AG09319 (cell line): ENCODE measurements at places on chromosomes 11 and 22.
A peak's percentile ranks its signal among the peaks of the same experiment; 100 is the strongest.

GRCh38 chr11:72831521-72832300, 17.5 kb downstream of the ATG16L2 start:
- no peak for DNase-seq

- peak; percentile 24 for DNase-seq
These were observed 15.8 kb downstream of the UPB1 start for GRCh38 chr22:24510637-24511625.

GRCh38 chr11:100556781-100557180, 130.3 kb upstream of the ARHGAP42 start:
- no peak for DNase-seq

- DNase-seq, result no peak
These were observed 119.5 kb upstream of the ISX start for GRCh38 chr22:34946339-34946985.

GRCh38 chr11:119742263-119742861, 13.4 kb upstream of the NECTIN1 start:
- no peak for DNase-seq

DNA sequence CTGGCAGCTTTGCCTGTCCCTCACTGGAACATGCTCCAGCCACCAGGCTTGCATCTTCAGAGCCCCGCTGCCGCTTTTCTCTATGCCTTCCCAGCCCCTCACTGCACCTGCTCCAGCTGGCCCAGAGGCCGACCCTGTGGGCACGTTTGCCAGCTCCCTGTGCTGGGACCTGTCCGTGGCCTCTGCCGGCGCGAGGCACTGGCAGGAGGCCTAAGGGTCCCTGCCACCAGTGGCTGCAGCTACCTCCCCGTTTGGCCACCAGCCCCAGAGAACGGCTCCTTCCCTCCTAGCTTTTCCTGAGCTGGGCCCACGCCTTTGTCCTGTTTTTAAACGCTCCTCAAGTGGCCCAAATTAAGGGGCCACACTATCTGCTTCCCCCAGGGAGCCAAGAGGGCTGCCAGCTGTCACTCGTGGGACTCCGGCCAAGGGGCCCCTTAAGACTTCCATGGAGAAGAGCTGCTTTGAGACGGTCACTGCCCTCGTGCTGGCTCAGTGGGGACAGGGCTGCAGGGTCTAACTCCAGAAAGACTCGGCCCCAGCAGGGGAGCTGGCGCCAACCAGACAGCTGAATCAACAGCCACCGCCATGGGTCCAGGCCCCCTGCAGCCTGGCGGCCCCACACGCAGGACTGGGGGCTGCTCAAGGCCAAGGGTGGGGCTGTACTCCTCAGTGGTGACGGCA, 24.6 kb upstream of the WNT7B start:
- no peak for DNase-seq

GRCh38 chr11:27720277-27720830, 20.1 kb upstream of the BDNF start:
- DNase-seq, result no peak

GRCh38 chr11:74116719-74117118, 54.1 kb downstream of the C2CD3 start:
- no peak for DNase-seq

DNA sequence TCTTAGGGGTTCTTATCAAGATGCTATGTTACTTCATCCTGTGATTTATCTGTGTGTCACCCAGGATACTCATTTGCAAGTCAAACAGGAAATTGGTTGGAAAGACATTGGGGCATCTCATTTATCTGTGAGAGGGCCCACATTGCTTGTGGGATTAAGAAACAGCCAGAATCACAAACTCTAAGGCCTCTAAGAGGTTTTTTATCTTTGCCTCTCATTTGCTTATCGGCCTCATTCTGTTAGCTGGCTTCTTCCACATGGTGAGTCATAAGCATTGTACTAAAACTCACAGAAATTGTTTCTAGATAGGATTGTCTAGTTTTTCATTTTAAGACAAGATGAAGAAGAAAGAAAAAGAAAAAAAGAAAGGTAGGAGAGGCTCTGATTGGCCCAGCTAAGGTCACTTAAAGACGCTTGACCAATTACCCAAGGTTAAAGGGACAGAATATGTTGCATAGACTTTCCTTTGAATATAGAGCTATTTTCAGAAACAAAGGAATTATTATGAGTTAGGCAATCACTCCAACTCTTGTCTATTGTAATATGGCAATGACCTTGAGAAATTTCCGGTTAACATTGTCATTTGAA, 121.9 kb downstream of the ARHGAP42 start:
- DNase-seq, result no peak

- DNase-seq, result no peak
These were observed 936 bp downstream of the IL17REL start for GRCh38 chr22:50011447-50012210.

DNA sequence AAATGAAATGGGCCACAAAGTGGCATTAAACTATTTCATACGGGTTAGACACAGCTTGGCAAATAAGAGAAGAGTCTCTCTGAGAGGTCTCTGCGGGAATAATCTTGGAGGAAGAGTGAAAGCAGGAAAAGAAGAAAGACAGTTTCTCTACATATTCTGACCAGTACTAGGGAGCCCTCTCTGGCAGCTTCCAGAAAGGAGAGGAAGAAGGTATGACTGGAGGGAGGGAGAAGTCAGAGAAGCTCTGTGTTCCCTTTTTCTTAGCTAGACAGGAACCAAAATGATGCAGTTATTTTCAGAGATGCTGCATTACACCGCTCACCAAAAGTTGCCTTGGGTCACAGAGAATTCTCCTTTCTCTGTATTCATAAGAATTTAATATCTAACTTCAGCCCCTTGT, 382.1 kb downstream of the KCNA4 start:
- DNase-seq, result no peak

- DNase-seq, result no peak
These were observed 516 bp downstream of the OR52J3 start for GRCh38 chr11:5046754-5047330.

- DNase-seq, result no peak
These were observed 60.2 kb upstream of the LRRC4C start for GRCh38 chr11:41519696-41520095.

DNA sequence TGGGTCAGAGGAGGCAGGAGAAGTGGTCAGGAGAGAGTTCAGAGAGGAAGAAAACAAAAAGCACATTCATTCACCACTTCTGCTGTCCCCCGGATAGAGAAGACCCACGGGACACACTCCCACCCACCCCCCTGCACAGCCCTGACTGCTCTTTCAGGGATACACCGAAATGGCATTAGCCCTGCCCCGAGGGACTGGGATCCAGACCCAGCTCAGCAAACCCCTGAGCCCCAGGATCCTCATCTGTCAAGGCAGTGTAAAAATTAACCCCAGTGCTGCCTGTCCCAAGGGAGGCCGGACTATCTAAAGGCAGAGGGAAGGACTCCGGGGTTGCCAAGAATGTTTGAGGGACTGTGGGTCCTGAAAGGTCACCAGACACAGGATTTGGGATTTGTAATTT, 31.2 kb downstream of the TPBGL start:
- no peak for DNase-seq

- DNase-seq, result no peak
These were observed 183.9 kb upstream of the CTSC start for GRCh38 chr11:88521399-88521798.

DNA sequence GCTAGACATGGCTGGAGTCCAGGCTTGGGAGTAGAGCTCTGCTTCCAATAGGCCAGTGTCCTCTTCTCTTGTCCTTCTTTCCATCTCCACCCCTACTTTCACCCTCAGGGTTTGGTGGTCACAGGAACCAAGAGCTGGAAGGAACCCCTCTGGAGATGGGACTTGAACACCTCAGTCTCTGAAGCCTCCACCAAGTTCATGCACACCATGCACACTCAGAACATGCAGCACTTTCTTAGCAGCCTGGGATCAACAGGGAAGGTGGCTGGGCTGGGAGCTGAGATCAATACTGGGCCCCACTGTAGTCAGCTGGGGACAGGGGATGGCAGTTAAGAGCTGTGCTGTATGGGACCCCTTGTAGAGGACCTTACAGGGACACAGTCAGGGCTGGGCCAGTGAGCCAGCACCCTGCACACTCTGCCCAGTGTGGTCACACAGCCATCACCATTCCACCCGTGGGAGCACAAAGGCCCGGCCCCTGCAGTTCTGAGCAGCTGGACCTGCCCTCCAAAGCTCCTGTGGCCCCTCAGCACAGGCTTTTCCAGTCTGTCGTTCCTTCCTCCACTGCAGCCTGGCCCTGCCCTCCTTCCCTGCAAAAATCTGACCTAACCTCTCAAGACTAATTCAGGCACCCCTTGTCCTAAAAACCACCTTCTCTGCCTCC, 47.7 kb downstream of the GAB4 start:
- DNase-seq, result no peak

DNA sequence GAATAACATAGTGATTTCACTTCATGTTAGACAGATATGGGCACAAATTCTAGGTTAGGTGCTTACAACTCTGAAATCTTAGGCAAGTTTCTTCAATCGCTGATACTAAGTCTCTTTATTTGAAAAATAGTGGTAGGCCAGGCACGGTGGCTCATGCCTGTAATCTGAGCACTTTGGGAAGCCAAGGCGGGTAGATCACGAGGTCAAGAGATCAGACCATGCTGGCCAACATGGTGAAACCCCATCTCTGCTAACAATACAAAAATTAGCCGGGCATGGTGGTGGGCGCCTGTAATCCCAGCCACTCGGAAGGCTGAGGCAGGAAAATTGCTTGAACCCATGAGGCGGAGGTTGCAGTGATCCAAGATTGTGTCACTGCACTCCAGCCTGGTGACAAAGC, 729.4 kb downstream of the METTL15 start:
- no peak for DNase-seq

DNA sequence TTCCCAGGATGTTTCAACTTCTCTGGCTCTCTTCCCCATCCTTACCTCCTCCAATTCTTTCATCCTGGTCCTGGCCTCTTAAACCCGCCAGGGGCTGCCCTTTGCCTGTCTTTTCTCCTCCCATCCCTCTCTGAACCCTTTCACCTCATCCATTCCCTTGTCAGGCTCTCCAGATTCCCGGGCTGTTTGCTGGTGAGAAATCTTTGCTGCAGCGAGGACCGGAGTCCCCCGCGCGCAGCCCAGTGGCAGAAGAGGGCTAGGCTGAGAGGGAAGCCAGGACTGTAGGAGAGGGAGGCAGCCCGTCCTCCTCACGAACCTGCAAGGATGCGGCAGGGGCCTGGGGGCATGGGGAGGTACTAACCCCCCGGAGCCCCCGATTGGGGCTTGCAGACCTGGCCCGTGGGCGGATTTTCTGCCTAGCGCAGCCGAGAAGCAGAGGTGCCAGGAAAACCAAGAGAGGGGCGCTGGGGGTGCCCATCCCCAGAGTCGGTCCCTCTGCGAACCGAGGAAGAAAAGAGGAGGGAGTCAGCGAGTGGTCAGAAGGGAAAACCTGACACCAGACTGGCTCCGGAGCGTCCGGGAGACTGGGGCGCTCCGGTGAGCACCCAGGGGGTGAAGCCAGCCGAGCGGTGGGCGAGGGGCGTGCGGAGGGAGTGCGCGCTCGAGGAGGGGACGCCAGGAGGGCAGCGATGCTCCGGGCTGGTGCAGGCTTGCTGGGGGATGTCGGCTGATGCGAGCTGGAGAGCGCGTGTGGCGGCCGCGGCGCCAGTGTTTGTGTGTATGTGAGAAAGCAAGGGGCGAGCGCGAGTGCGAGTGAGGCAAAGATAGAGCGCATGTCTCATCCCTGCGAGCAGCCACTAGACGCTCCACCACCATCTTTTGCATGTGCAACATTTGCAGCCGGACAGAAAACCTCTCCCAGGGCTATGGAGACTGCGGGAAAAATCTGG, at the start of gene GRIA4:
Gene GRIA4 (plus strand): TSS at position 242 of the 950 bp plus-strand sequence. CDS start 925 bp downstream, outside the sequence.
- DNase-seq, result no peak

DNA sequence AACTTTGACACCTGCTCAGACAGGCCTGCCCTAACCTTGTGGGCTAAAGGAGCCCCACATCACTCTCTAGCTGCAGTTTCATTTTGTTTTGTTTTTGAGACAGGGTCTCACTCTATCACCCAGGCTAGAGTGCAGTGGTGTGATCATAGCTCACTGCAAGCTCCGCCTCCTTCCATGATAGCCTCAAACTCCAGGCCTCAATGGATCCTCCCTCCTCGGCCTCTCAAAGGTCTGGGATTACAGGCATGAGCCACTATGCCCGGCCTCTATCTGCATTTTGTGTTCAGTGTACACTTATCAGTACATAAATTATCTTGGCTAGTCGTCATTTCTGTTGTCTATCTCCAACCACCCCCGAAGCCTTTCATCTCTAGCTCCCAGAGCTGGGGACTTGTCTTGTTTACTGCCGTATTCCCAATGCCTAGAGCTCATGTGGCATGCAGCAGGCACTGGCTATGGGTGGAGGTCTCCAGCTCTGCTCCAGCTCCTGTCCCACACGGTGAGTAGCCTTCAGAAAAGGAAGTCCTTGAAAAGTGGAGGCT, 22.1 kb upstream of the PEX26 start:
- no peak for DNase-seq

GRCh38 chr11:94814272-94814976, 46.3 kb downstream of the AMOTL1 start:
- DNase-seq, result no peak

DNA sequence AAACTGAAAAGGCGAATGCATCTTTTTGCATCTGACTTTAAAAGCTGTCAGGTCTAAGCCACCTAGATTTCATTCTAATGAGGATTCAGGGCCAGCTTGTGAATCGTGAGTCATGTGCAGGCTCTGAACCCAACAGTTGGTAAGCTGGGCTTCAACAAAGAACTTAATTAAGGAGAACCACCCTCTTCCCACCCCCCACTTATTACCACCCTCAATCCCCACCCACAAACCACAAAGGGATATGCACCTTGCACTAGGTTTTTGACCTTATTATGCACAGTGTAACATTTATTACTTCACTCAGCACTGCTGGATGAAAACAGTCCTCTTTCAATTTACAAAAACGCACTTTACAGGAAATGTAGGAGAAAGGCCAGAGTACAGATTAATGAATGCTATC, 94.1 kb upstream of the LIN7C start:
- no peak for DNase-seq
